ENCODE measurements at places on chromosomes 12 and 14. TPM values are rescaled to one million over a fixed set of nuclear protein-coding genes. Genes with fewer than 3 reads are reported as not detected.

CYP27B1 gene
- 2.0 TPM for total RNA-seq

CPNE6 gene
- total RNA-seq, result not detected

TBC1D30 gene
- 3.0 TPM for total RNA-seq

GRCh38 chr12:69527506-69528272, 57.5 kb downstream of the FRS2 start:
- DNase-seq, result no peak

- DNase-seq, result no peak
Measured at GRCh38 chr14:64563696-64564095, 13.9 kb downstream of the PPP1R36 start.

DNA sequence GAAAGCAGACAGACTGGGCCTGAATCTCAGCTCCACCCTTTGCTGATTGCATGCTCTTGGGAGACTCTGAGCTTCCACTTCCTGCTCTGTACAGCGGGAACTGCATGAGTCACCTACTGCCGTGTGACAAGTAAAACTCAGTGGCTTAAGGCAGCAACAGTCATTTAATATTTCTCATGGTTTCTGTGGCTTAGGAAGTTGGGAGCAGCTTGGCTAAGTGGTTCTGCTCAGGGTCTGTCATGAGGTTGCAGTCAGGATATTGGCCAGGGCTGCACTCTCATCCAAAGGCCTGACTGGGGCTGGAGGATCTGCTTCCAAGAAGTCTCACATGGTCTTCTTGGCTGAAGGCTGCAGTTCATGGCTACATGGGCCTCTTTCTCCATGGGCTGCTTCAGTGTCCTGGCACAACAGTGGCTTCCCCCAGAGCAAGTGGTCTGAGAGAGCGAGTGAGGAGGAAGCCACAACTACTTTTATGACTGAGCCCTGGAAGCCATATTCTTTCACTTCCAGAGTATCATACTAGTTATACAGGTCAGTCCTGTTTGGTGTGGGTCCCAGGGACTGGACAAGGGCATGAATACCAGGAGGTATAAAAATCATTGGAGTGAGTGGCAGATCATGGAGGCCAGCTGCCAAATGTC, 49.7 kb downstream of the FAM222A start:
- DNase-seq, result no peak

- DNase-seq, result no peak
Measured at GRCh38 chr12:6839482-6840201, 1.1 kb upstream of the GNB3 start.

Data from progenitor cell of endocrine pancreas (in vitro differentiated cells).